CMK (cell line): ENCODE measurements at places on chromosomes 1 and 21.

DNA sequence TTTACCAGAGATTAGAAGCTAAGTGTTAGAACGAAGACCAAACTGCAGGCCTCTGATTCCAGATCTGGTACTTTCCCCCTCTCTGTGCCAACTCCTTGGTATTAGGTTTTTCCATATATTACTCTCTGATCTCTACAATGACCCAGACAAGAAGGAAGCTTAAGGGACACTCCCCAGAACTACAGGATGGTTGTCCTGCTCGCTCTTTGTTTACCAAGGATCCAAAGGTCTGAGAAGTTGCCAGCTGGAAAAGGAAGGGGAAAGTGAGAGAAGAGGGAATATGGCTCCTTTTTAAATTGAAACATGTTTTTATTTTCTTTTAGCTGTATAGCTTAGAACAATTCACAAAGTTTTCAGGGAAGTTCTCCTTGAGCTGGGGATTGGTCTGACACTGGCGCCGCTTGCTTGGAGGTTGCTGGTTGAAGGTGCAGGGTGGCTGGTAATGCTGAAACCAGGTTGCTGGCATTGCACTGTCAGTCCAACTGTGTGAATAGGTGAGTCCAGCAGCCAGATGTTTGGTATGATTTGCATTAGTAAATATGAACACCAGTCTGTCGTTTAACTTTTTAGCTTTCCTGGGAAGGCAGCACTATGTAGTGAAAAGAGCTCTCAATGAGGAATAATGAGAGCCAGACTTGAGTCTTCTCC, 89.3 kb downstream of the NOS1AP start:
- DNase-seq = no peak

DNA sequence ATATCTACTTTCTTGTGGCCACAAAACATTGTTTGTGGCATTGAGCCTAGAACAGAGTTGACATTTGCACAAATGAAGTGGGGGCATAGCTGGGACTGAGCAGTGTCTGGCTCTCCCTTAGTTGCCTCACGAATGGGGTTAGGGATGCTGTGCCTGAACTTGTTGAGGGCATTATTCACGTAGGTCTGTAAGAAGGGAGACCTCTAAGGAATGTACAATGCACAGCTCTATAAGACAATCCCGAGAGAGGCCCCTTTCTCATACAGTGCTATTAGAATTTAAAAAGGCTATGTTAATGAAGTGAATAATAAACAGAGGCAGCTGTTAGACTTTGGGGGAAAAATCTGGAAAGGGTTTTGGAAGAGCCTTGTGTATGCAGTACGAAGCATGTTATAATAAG, 118.4 kb upstream of the DEPDC1 start:
- DNase-seq = no peak

DNA sequence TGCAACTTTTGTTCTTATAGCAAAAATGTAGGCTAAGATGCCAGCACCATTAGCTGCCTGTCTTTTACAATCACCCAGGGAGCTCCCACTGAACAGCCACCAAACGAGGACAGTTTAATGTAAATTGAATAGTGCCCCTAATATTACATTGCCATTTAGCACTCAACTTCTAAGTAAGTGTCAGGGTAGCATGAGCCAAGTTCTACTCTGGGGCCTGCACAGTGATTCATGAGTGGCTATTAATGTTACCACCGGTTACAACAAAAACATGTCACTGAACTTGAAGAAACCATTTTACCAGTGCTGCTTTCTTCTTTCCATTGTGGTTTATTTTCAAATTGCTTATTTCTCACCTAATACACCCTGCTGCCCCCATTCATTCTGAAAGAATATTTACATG, 295.6 kb upstream of the RRP15 start:
- no peak for DNase-seq

- DNase-seq = no peak
These were observed 15.6 kb downstream of the ZMPSTE24 start for GRCh38 chr1:40273547-40274166.

DNA sequence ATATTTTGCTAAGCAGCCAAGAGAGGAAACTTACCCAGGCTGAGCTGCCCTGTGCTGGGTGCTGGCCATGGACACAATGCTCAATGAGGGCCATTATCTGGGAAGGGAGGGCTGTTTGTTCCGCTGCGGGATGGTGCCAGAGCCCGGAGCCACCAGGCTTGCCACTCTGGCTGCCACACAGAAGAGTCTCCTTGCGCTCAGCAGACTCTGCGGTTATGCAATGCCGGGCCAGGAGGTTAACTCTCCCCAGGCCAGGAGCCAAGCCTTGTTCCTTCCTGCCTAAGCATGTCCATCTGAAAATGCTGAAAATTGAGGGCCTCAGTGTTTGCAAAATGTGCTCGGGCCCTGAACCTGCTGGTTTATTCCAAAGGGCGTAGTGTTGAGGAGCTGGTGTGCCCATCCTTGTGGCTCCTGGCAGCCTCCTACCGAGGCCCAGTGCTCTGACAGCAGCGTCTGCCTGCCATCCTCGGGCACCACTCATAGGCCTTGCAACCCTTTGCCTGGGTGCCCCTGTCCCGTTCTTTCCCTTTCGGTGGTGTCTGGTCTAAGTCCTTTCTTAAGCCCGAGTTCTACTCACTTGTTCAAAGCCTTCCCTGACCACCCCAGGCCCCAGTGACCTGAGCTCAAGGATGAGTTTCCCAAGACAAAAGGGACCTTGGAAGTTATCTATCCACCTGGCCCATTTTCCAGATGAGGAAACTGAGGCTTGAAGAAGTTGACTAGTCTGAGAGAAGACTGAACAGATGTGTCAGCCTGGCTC, 133.8 kb upstream of the EDN2 start:
- no peak for DNase-seq

DNA sequence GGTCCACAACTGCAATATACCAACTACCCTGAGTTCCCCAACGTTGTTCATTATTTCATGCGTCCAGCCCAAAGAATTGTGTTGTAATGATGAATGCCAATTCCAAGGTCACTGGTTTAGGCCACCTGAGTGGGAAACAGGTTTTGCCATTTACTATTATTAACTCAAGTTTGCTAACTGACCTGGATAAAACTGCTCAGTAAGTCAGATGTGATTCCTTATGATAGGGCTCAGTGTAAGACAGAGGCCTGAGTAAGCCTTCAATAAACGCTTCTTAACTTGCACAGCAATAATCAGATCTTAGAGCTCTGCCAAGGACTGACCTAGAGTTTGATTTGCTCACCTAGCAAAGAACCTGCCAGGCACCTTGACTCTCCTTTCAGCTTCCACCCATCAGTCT, 10.0 kb downstream of the PUM1 start:
- DNase-seq = no peak

DNA sequence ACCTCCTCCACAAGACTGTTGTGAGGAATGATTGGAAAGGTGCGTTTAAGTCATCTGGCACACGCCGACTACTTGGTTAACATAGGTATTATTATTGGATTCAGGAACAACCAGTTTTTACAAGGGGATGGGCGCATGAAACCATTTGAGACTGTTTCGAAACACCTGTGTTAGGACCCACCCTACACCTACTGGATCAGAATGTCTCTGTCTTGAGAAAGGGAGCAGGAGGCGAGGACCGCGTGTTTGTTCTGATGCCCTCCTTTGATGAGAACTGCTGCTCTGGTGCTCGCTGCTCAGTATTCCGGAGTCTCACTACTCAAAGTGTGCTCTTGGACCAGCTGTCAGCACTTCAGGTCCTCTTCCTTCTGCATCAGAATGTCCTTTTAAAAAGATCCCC, 7.3 kb downstream of the H6PD start:
- no peak for DNase-seq

- DNase-seq = no peak
These were observed 11.7 kb upstream of the ENO1 start for GRCh38 chr1:8889925-8890785.
